GDM1 (cell line): ENCODE measurements at places on chromosomes 2 and 18.

GRCh38 chr2:15813481-15814266 is 126.7 kb upstream of the MYCN start:
- DNase-seq = no peak

- peak; percentile 97 for DNase-seq
Observed at GRCh38 chr2:231464576-231465540, 574 bp upstream of the NCL start.

- DNase-seq = peak; percentile 36
Observed at GRCh38 chr2:179264368-179265081, at the start of gene SESTD1. SESTD1 (minus strand) TSS chr2:179264832; CDS start chr2:179191841, 72,991 bp downstream.

- DNase-seq = peak; percentile 5
Observed at GRCh38 chr2:119517433-119517832, 6.8 kb downstream of the SCTR start.

- no peak for DNase-seq
Observed at GRCh38 chr2:239109041-239109927, 261.4 kb downstream of the TWIST2 start.

DNA sequence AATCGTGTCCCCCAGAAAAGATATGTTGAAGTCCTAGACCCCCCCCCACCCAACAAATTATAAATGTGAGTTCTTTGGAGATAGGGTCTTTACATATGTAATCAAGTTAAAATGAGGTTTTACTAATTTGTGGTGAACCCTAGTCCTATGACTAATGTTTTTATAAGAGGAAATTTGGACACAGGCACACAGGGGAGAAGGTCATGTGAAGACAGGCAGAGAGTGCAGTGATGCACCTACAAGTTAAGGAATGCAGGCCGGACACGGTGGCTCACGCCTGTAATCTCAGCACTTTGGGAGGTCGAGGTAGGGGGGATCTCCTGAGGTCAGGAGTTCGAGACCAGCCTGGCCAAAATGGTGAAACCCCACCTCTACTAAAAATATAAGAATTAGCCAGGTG is 5.8 kb upstream of the PMAIP1 start:
- no peak for DNase-seq

GRCh38 chr18:49491534-49491856 is 4.5 kb upstream of the C18orf32 start:
- no peak for DNase-seq

- DNase-seq = no peak
Observed at GRCh38 chr2:20176760-20177159, 48.2 kb downstream of the SDC1 start.

DNA sequence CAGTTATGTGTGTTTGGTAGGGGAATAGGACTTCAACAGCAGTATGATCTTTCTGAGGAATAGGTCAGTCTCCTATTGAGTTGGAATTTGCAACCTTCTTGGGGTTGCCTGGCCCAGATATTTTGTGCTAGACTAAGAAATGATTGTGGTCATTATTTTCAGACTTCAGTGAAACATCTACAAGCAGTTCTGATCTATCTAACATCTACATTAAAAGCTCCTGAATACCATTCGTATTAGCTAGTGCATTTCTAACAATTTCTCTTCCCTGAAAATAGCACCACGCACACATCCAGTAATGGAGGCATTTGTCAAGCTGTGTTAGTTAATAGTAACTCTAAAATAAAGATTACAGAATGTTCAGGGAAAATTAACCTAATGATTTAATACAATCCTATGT is 179.3 kb downstream of the FIGN start:
- DNase-seq = no peak

GRCh38 chr18:58557008-58557435 is 71.9 kb downstream of the ALPK2 start:
- DNase-seq = no peak

DNA sequence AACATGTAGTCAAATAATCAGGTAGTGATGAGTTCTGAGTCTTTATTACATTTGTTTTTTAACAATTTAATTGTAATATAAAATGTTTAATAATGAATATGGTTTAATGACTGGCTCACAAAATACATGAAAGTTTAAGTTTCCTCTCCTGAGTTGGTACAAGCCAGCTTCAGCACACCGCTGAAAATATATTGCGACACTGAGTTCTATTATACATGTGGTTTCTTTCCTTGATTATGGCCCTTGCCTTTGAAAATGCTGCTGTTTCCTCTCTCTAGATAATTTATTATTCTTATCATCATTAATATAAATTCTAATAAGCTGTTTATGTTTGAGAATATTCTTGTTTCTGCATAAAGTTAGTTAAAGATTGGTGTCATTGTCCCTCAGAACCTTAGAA is 249.3 kb downstream of the PARD3B start:
- no peak for DNase-seq

GRCh38 chr2:238173692-238174091 is 14.9 kb downstream of the ERFE start:
- no peak for DNase-seq

GRCh38 chr2:101083613-101084012 is 67.6 kb downstream of the TBC1D8 start:
- DNase-seq = no peak

- DNase-seq = no peak
Observed at GRCh38 chr2:1011006-1011405, 60.4 kb downstream of the SNTG2 start.
